ENCODE measurements at places on chromosomes 5 and 9. TPM values are rescaled to one million over a fixed set of nuclear protein-coding genes. Genes with fewer than 3 reads are reported as not detected.

WWC1 gene
- not detected for total RNA-seq

ORM2 gene
- not detected for total RNA-seq

ECSCR gene
- 359 TPM for total RNA-seq

GRXCR2 gene
- total RNA-seq = not detected

PCDHB5 gene
- 0.98 TPM for total RNA-seq

ZBTB26 gene
- 4.7 TPM for total RNA-seq

ADRB2 gene
- total RNA-seq = 6.5 TPM

ALDH1A1 gene
- 196 TPM for total RNA-seq

SPATA31C2 gene
- total RNA-seq = not detected

DRD1 gene
- total RNA-seq = not detected

SLC6A3 gene
- total RNA-seq = not detected

TRIM52 gene
- total RNA-seq = 7.9 TPM

SLC22A4 gene
- total RNA-seq = 4.9 TPM

CCDC192 gene
- total RNA-seq = not detected

LOX gene
- total RNA-seq = 41.8 TPM

GMCL2 gene
- total RNA-seq = not detected

ADAMTSL2 gene
- not detected for total RNA-seq

NEK6 gene
- 31.4 TPM for total RNA-seq

SPATA31D4 gene
- total RNA-seq = not detected

ATP6V0E1 gene
- 172 TPM for total RNA-seq

FOCAD gene
- 82.9 TPM for total RNA-seq

FBP2 gene
- total RNA-seq = not detected

UBE2QL1 gene
- not detected for total RNA-seq

ZNF346 gene
- 25.1 TPM for total RNA-seq

LTC4S gene
- 0.57 TPM for total RNA-seq

SMU1 gene
- total RNA-seq = 26.8 TPM

MACIR gene
- total RNA-seq = 11.2 TPM

FKTN gene
- total RNA-seq = 29.7 TPM

IL31RA gene
- total RNA-seq = 1.6 TPM

CTSL gene
- total RNA-seq = 66.3 TPM

NIM1K gene
- not detected for total RNA-seq

IL4 gene
- not detected for total RNA-seq

IFNW1 gene
- total RNA-seq = not detected

NR2F1-AS1 gene
- 16.4 TPM for total RNA-seq

OTP gene
- not detected for total RNA-seq

ANKDD1B gene
- total RNA-seq = 0.33 TPM

FLT4 gene
- total RNA-seq = 93.0 TPM

RMND5B gene
- total RNA-seq = 28.8 TPM

PGM5 gene
- total RNA-seq = 3.2 TPM

RNF183 gene
- total RNA-seq = not detected

ADAMTSL1 gene
- 63.9 TPM for total RNA-seq

ASPN gene
- not detected for total RNA-seq

RLN1 gene
- not detected for total RNA-seq

NRARP gene
- 64.3 TPM for total RNA-seq

ASB6 gene
- total RNA-seq = 21.6 TPM

Measured in vein endothelial cell (primary cell).